ENCODE measurements at places on chromosomes 3 and 15. TPM values are rescaled to one million over a fixed set of nuclear protein-coding genes. Genes with fewer than 3 reads are reported as not detected.

The FAM107A gene
- total RNA-seq: not detected

The CXCR6 gene
- not detected for total RNA-seq

The ATP10A gene
- total RNA-seq: 32.9 TPM

The GTF2E1 gene
- total RNA-seq: 14.4 TPM

The WDR93 gene
- total RNA-seq: 0.36 TPM

The FURIN gene
- total RNA-seq: 42.7 TPM

The SHC4 gene
- total RNA-seq: 1.5 TPM

The COL6A6 gene
- under 0.01 TPM for total RNA-seq

The TMEM108 gene
- total RNA-seq: 0.36 TPM

The CD200R1 gene
- total RNA-seq: under 0.01 TPM

The NME9 gene
- not detected for total RNA-seq

The LOXL1 gene
- total RNA-seq: 264 TPM

The LINGO1 gene
- total RNA-seq: under 0.01 TPM

The GOLGA6B gene
- total RNA-seq: not detected

The ARRDC4 gene
- total RNA-seq: 17.0 TPM

The NR1I2 gene
- total RNA-seq: not detected

The GPR62 gene
- total RNA-seq: not detected

The SLC6A20 gene
- not detected for total RNA-seq

The ACKR2 gene
- not detected for total RNA-seq

The SNX22 gene
- 0.29 TPM for total RNA-seq

The EPHB1 gene
- 0.36 TPM for total RNA-seq

The TBL1XR1 gene
- total RNA-seq: 297 TPM

Measured in osteoblast (primary cell).